ENCODE measurements at places on chromosomes 4 and X. TPM values are rescaled to one million over a fixed set of nuclear protein-coding genes. Genes with fewer than 3 reads are reported as not detected.

Gene JADE3
- 7.6 TPM for total RNA-seq

- DNase-seq, result no peak
These were observed 88.8 kb upstream of the PCDH18 start for GRCh38 chr4:137621056-137621455.

DNA sequence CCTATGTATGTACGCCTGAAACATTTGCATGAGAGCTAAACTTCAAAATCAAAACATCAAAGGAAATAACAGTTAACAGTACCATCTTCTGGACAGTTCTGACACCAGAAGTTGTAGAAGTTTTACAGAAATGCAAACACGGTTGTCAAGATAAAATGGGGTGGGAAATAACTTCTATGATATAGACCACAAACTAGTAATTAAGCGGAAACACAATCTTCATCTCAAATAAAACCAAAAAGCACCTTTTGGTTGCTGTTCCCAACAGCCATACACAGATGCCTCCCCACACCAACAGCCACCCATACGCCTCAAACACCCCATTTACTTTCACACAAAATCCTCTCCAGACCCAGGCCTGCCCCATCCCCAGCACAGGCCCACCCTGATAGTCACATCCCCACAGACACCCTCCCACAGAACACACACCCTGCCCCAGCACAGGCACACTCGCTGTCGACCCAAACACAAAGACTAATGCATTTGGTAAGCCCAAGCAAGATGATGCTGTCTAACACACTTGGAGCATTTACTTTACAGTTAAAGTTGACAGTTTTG lies 64.3 kb downstream of the TAPT1 start:
- no peak for DNase-seq

Gene WAS
- total RNA-seq, result 2.4 TPM

DNA sequence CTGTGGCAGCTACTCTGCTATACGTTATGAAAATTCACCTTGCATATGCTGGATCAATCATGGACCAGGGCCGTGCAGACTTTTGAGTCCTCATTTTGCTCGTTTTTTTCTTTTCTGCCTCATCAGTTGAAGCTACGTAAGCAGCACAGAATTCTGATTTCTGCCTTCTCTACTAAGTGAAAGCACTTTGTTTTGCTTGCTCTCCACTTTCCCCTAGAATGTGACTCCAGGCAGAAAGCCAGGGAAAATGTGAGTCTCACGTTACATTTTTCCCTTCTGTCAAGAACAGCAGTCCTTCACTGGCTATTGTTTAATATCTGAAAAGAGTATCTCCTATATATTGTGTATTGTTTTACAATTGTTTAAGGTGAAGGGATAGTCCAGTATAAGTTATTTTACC lies 1840.1 kb downstream of the PCDH7 start:
- DNase-seq, result peak; percentile 74

Data from stomach (tissue), 19 donors.